GM23248 (cell line): ENCODE measurements at places on chromosomes 11 and 22. TPM values are rescaled to one million over a fixed set of nuclear protein-coding genes. Genes with fewer than 3 reads are reported as not detected.
A peak's percentile ranks its signal among the peaks of the same experiment; 100 is the strongest.

GRCh38 chr11:19359221-19360000 is 118.7 kb upstream of the E2F8 start:
- DNase-seq = peak; percentile 66

GRCh38 chr11:45527898-45528297 is 137.5 kb downstream of the CHST1 start:
- DNase-seq = no peak

- no peak for DNase-seq
Observed at GRCh38 chr11:69878927-69879728, 59.9 kb upstream of the FGF3 start.

DNA sequence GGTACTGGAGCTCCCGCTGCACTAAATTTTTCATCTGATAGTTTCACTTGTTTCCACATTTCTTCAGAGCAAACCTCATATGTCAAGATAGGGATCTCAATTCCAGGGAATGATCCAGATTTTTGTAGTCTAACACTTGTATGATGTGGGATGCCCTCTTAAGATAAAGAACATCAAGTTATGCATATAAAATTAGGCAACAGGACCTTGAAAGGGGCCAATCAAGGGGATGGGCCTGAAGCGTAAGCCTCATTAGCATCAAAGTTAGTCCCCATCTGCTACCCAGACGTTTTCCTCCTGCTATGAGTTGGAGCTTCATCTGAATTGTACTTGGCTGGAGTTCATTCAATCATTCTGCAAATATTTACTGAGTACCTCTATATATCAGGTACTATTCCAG is 17.5 kb downstream of the PDGFD start:
- DNase-seq = no peak

DNA sequence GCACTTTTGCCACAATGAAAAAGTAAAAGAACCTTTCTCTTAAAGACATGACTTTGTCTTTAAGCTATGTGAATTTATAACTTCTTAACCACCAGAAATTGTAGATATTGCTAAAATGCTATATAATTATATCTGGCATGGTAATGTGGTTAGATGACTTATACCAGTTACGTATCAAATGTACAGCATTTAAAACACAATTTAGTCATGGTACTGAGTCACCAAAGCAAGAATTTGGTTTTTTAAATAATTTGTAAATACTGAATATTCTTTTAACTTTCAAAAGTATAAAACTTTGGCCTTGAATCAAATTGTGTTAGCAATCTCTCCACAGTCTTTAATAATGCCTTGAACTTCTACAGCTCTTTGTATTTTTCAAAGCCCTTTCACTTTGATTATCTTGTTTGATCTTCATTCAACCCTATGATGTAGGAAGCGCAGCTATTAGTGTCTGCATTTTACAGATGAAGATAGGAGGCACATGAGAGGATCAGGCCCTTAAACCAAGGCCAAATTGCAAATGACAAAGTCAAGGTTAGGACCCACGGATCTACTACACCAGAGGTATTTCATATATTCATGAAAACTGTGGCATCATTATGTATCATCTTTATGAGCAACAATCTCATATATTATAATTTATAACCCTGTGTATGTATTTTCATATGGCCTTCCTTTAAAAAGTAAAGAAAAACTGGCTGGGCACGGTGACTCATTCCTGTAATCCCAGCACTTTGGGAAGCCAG is 4.4 kb upstream of the SYTL2 start:
- DNase-seq = peak; percentile 72

- DNase-seq = no peak
Observed at GRCh38 chr22:49051491-49052022, 776.1 kb downstream of the BRD1 start.

GRCh38 chr11:123056835-123057491 is 5.0 kb downstream of the HSPA8 start:
- DNase-seq = no peak

GRCh38 chr11:16226245-16226644 is 130.1 kb downstream of the SOX6 start:
- DNase-seq = no peak

DNA sequence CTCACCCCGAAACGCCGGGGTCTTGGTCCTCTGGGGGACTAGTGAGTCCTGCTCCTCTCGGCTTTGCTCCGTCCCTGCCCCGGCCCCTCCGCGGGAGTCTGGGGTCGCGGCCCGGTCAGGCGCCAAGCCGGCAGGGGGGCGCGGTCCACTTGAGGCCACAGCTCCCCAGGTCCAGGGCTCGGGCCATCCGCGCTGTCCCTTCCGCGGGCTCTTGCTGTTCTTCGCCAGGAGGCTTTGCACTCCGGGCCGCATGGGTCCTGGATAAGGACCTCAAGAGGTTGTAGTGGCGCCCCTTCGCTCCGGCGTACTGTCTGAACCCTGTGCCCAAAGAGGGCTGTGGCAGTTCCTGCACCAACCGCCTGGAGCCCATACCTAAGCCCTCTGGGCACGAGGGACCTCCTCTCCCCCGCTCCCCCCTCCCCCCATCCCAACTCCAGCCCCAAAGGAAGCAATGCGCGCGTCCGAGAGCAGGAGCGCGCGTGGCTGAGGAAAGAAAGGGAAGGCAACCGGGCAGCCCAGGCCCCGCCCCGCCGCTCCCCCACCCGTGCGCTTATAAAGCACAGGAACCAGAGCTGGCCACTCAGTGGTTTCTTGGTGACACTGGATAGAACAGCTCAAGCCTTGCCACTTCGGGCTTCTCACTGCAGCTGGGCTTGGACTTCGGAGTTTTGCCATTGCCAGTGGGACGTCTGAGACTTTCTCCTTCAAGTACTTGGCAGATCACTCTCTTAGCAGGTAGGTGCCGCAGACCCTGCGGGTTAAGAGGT is at the start of gene ADM:
TSS of gene ADM (plus strand) at position 579 of the 767 bp plus-strand sequence. CDS start 628 bp downstream, outside the sequence.
- DNase-seq = peak; percentile 96

- no peak for DNase-seq
Observed at GRCh38 chr11:44407211-44407996, 97.5 kb upstream of the ALX4 start.

- DNase-seq = peak; percentile 33
Observed at GRCh38 chr22:40193429-40194421, 16.0 kb downstream of the TNRC6B start.

DNA sequence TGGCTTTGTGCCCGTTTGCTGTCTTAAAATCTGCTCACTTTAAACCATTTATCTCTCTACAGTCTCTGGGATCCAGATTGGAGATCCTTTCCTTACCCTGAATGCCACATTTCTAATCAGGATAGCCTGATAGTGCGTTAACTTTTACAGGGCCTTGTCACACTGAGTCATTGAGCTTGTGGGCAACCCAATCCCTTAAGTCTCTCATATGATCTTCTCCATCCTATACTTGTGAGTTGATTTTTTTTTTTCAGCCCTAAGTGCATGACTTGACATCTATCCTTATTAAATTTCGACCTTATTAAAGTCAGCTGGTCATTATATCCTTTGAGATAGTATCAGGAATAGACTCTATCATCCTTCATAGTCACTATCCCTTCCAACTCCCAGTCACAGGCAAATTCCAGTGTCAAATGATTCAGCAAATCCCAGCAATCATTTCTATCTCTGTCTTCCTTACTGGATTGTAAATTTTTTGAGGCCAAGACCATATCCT is 57.7 kb downstream of the TEAD1 start:
- peak; percentile 58 for DNase-seq

DNA sequence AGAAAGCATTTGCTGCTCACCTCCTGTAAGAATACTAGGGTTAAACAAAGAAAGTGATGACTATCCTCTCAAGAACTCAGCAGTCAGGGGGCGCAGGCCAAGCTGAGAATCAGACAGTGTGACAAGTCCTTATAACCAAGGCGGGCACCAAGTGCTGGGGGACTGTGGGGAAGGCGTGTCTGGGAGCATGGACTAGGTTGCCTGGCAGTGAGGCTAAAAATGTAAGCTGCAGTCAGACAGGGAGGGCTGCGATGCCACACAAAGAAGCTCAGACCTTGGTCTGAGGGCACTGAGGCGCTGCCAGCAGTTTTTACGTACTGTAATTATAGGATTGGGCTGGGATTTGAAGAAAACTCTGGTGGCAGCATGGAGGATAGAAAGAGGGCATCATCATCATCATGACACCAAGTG is 73.7 kb downstream of the FLI1 start:
- DNase-seq = peak; percentile 5

DNA sequence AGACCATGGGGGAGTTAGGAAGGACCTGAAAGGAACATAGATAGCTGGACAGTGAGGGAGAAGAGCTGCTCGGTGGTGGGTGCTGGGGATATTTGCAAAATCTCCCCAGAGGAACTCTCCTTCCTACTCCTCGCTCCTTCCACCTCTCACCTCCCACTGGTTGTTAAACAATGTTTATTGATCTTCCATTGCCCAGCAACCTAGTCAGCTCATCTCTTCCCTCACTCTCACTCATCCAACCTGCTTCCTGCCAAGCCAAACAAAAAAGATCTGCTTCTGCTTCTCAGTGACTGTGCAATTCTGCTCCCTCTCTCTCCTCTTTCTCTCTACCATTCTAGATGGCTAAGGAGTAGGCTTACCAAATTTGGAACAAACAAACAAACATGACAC is 115.0 kb downstream of the SLC1A2 start:
- peak; percentile 88 for DNase-seq

DNA sequence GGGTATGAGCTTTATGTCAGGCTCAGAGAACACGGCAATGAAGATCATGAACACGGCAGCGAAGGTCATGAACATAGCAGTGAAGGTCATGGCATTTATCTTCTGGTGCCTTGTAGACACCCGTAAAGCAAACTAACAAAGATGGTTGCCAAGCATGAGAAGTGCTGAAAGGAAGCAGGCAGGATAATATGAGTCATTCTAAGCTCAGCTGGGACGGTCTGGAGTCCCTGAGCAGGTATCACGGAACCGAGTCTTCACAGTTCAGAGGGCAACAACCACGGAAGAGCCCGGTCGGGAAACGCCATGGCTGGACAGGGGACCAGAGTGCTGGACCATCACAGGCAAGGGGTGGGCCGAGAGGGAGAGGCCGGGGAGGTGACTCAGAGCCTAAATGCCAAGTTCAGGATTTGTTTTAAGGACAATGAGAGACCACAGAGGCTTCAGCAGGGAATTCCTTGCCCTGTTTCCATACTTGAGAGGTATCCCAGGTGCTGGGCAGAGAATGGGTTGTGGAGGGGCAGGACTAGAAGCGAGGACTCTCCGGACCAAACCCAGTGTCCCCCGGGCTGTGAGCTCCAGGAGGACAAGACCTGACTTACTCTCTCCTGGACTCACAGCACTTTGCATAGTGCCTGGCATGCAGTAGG is 13.1 kb upstream of the MS4A10 start:
- peak; percentile 25 for DNase-seq

DNA sequence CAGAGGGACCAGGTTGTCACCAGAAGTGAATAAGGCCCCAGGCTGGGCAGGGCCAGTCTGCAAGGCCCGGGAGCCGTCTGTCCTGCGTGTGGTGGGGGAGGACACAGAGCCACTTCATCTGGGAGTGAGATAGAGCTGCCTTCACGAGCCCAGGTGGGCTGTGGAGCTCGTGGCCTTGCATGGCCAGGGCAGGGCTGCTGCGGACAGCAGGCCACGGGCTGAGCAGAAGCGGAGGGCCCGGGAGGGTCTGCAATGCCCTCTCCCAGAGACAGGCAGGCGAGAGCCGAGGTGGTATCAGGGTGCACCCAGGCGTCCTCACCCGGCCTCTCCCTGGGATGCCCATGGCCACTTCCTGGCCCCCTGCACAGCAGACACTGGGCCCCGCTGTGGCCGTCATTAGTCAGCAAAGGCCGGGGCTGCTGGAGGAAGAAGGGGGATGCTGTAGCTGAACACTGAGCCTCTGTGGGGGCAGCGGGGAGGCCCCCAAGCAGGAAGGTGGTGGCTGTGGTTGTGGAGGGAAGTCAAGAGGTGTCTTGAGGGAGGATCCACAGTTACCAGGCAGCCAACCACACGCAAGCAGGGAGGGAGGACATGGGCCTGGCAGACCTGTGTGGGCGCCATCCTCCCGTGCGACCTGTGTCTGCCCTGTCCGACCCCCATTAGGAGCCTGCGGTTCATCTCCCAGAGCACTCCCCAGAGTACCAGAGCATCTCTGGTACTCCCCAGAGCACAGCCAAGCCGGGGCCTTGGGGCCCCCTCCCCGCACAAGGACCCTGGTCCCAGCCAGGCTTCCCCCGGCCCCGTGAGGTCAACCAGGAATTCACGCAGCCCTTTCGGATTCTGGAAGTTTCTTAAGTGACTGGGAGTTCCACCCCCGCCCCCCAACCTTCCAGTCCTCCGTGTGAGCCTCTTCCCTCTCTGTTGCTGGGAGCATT is 1109.5 kb downstream of the BRD1 start:
- DNase-seq = no peak

DNA sequence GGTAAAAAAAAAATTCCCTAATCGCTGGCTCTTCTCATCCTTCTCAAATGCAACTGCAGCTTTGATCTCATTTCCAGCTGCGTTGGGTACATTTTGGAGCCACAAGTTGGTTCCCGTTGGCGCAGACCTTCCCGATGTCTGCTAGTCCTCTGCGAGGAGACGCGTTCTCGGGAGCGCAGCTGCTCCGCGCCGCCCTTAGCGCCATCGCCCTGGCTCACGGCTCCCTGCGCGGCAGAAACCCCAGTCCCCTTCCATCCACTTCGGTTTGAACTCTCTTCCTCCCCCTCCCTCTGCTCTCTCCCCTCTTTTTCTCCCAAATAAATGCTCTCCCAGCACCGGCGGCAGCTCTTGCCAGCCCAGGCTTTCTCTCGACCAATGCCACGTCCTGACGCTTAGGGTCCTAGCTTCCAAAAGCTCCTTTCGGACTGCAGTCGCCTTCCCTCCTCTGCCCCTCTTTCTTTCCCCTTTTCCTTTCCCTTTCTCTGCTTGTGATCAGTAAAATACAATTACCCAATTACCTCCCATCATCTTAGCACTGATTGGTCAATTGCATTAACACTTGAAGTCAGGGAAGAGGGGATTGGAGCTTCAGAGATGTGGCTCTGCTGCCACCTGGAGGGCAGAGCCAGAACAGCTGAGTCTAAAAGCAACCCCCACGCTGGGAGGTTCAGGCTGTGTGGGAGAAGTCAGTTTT is 1165.7 kb downstream of the LRRC4C start:
- peak; percentile 60 for DNase-seq

GRCh38 chr11:2795491-2795991 is 90.0 kb downstream of the CDKN1C start:
- no peak for DNase-seq

GRCh38 chr11:116535994-116536393 is 236.8 kb downstream of the BUD13 start:
- DNase-seq = no peak

- peak; percentile 80 for DNase-seq
Observed at GRCh38 chr11:66639066-66639813, 737 bp downstream of the RBM4 start.

- no peak for DNase-seq
Observed at GRCh38 chr22:44613196-44613595, 88.8 kb upstream of the PRR5 start.

- peak; percentile 46 for DNase-seq
Observed at GRCh38 chr11:45163956-45164575, 17.6 kb downstream of the PRDM11 start.

- peak; percentile 54 for DNase-seq
Observed at GRCh38 chr11:13465909-13466371, 2.9 kb upstream of the BTBD10 start.

The SMC1B gene
- total RNA-seq = 0.13 TPM in 1 of 2 replicates, not detected in the other

The DUSP8 gene
- 0.11 TPM in 1 of 2 replicates, not detected in the other for total RNA-seq

The ARHGEF17 gene
- total RNA-seq = 23.5 and 24.2 TPM in 2 replicates

The SLC17A6 gene
- not detected in 2 replicates for total RNA-seq

The SLC16A8 gene
- total RNA-seq = 0.51 and 1.4 TPM in 2 replicates
